ENCODE measurements at places on chromosomes 5 and 9.

DNA sequence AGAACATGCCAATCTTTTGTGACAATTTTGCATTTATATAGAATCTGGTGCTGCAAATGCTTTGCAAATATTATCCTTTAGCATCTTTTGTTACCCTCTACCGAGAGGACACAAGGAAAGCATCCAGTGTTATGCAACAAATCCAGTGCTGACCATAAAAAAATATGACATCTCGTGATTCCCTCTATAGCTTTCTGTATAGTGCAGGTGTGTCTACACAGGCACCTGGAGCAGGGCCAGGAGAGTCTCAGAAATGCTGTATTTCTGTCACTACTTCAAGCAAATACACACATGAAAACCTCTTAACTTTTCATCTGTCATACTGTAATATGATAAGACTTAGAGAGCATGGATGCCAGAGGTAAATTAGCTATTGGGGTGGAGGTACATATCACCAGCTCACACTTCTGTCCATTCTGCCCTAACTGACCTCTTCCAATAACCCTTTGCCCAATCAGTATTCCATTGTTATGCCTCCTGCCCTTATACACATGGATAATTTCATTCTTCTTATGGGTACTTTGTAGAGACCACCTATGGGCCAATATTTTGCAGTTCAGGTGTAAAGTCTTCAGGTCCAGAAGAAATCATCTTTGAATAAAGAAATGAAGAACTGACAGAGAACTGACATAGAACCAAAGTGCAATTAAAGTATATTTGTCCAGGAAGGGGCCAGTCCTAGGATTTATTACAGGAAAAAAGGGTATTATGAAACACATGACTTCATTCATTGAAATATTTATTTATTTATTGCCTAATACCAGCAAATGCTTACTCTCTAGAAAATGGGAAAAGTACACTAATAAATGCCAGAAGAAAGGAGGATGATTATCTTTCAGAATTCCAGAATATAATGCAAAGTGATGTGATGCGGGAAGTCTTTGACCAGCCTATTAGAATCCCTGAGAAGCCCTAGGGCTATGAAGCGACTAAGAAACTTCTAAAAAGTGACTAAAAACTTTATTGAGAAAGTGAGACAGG is 106.5 kb downstream of the EPB41L4A start:
- DNase-seq = no peak

GRCh38 chr5:107670932-107671741 is at the start of gene EFNA5:
EFNA5 (minus strand) TSS chr5:107670937.
- DNase-seq = no peak

DNA sequence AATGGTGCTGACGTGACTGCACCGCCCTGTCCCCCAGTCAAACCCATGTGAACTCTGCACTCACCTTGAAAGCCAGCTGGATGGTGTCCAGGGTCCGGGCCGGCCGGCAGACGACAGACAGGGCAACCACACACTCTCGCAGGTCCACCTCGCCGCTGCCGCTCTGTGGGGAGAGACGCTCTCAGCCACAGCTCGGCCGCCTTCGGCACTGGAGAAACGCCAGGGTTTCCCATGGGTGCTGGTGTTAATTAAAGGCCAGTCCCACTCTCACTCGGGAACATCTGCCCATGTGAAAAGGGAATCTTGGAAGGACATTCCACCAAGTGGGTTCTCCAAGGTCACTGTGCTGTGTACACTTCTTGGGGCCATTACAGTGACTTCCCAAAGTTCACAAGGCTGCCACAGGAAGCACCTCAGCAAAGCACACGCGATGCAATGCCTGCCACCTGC is 25.5 kb upstream of the SLC6A3 start:
- DNase-seq = no peak

DNA sequence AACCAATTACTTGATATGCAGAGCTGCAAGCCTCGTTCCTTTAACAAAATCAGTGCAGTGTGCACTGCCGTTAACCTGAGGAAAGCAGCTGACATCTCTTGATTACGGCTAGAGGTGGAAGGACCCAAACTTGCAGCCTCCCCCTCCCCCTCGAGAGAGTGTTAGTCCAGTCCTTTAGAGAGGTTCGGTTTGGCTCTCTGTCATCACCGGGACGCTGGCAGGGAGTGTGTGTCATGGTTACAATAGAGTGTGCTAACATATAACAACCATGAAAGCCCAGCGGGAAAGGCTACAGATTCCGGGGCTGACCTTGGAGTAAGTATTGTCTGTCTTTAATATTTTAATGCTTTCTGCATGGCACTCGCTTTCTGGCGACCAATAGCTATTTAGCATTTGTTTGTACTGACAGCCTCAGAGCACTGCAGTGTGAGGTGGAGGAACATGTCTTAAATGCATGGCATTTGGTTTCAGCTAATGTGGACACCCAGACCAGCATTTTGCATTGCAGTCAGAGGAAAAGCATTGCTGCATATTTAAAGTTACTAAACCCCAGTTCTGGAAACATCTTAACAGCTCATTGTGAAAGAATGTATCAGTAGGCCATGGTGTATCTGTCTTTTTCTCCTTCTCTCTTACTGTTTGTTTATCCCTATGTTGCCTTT is 237.5 kb downstream of the CD180 start:
- DNase-seq = no peak

GRCh38 chr9:16143947-16144890 is 591.4 kb downstream of the CCDC171 start:
- DNase-seq = no peak

- no peak for DNase-seq
Measured at GRCh38 chr5:137407090-137407489, 92.0 kb downstream of the SPOCK1 start.

DNA sequence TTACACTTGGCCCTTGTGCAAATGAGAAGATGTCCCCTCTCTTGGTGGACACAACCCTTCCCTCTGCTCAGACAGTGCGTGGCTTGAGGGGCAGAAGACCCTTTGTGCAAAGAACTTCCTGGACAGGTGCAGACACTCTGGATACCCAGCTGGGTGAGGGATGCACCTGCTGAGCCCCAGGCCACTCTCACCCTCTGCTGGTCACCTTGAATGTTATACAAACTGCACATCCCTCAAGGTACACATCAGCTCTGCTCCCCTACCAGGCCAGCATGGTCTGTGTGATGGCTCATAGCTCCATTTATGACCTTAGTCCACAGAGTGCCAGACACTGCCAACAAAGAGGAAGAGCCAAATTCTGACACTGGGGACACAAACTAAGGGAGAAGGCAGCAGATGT is 3.1 kb upstream of the DIRAS2 start:
- no peak for DNase-seq

DNA sequence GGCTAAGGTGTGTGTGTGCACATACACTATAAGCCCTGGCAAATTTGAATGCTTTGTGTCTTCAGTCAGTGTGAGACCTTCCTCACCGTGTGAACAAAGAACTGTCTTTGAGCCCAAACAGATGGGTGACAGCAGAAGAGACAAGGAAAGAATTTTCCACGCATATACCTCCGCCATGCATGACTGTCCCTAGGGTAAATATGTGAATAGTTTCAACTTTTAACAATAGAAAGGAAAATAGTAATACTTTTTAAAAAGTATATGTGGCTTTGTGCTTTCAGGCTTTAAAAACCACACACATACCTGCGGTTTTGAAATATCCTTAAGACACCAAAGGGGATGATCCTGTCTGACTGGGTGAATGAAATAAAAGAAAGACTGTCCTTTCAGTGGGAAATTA is 438.6 kb upstream of the MPDZ start:
- no peak for DNase-seq

DNA sequence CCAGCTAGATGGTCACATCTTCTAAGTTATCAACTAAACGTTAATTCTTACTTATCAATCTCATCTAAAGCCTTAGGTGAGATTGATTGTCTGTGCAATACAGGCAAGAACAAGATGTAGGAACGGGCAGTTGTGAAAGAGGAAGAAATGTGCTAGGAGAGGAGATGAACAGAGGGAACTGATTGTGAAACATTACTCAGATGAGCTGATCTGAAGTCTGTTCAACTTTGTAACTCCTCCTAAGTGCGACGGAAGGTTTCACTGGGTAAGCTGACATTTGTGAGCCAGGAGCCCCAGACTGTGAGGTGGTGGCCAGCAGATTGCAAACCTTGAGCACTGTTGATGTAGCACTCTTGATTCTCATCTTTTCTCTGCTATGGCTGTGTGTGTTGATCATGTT is 204.1 kb downstream of the CD180 start:
- DNase-seq = no peak

DNA sequence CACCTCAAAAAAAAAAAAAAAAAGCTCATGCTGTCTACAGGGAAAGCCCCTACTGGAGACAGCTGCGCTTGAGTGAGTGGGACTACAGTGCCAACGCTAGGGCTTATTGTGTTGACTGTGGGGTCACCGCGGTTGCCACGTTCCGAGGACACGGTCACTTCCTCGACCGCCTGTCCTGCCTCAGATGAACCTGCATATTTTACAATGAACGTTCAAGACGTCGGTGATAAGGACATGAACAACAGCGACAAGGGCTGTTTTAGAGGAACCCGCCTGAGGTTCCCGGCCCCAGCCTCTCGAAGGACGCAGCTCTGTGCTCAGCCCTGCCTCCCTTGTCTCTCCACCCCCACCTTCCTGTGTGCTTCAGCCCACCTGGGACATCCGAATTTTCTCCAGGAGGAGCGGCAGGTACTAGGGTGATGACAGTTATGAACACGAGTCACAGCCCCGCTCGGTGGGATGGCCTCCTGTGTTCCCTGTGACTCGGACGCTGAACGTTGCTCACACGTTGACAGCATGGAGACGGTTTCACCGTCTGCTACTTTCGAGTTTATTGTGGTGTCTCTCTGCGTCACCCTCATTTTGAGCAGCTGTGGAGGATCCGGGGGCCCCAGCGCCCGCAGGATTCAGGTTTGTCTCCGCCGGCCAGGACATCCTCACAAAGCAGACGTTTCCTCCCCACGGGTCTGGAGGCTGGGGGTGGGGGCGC is 11.3 kb upstream of the DIPK1B start:
- no peak for DNase-seq

- DNase-seq = no peak
Measured at GRCh38 chr9:131635892-131636291, 90.6 kb downstream of the PRRT1B start.

- DNase-seq = no peak
Measured at GRCh38 chr9:13239660-13240059, 39.8 kb downstream of the MPDZ start.

- DNase-seq = no peak
Measured at GRCh38 chr9:75464726-75465125, 376.4 kb downstream of the OSTF1 start.

- no peak for DNase-seq
Measured at GRCh38 chr5:156376751-156377150, 49.8 kb downstream of the SGCD start.

GRCh38 chr5:73946278-73946677 is 320.3 kb downstream of the ARHGEF28 start:
- DNase-seq = no peak

GRCh38 chr5:172411484-172412072 is 42.7 kb downstream of the SH3PXD2B start:
- DNase-seq = no peak

DNA sequence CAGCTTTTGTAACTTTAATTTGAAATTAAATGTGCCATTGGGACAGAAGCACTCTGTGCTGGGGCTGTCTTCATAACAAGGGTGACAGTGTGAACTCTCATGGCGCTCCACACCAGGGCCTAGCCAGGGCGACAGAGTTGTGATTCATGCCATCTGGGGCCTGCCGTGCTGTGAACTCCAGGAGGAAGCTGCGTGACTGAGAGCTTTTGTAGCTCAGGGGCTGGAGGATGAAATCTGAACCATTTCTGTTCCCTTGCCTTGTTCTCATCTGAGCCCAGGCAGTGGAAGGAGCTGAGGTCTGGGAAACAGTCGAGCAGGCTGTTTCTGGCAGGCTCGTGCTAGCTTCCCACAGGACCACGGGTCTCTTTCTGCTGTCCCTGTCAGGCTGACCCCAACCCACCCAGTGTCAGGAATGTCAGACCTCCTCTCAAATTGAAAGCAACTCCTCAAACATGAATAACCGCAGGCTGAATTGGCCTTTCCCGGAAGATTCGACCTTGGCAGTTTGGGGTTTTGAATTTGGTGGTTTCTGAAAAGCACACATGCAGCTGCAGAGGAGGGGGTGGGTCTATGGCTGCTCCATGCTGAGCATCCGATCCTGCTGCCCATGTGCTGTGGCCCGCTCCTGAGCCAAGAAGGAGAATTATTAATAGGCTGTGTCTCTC is 69.2 kb upstream of the RPS23 start:
- DNase-seq = no peak

- DNase-seq = peak; percentile 17
Measured at GRCh38 chr5:17400724-17401469, 97.1 kb upstream of the TAF11L2 start.

GRCh38 chr9:111375062-111375461 is 45.0 kb upstream of the OR2K2 start:
- DNase-seq = no peak

DNA sequence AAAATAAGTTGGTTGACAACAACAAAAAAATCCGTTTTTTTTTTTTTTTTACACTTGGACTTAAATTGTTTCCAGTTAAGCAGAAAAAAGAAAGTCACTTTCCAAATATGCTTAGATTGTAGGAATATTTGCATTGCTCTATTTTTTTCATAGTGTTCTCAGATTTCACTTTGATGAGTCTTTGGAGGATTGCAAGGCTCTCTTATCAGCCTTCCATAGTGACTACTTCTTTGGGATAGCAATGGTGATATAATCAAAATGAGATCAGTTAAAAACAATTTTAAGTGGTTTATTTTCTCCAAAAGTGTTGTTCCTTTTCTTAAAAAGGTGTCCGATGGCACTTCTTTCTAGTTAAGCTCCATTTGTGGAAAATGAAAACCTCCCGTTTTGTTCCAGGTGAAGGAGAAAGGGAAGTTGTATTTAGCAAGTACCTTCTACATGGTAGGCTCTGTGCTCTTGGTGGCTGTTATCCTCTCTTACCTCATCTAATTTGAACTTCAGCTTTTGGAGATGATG is 3.9 kb downstream of the RASGRF2 start:
- DNase-seq = no peak

DNA sequence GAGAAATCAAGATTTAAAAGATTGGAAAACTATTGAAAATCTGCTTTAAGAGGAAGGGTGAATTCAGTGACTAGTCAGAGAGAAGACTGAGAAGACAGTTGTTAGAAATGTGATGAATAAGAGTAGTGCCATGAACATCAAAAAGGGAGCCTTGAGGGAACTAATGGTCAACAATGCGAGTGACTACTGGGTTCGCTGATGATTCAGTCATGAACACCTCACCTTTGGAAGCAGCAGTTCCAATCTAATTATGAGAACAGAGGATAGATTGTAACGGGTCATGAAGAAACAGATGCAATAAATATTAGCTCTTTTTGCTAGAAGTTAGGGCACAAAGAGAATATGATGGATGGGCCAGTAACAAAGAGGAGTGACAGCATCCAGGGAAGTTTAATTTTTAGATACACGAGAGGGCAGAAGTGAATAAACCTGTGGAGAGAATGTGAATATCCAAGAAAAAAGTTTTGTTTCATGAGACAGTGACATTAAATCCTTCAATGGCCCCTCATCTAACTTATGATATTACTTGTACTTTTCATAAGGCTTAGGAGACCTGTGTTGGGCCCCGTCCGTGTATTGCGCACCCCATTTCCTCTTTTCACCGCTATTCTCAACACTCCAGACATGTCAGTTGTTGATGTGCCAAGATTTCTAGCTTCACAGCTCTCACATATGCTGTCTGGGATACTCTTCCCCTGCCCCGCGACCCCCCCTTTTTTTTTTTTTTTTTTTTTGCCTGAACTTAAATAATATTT is 23.5 kb upstream of the IFNE start:
- DNase-seq = no peak

- DNase-seq = no peak
Measured at GRCh38 chr5:132785365-132785764, 8.3 kb upstream of the SEPTIN8 start.

All from iPS DF 19.7 (cell line).